ENCODE measurements at places on chromosomes 2 and 18.

GRCh38 chr2:147331790-147332419 lies 512.9 kb upstream of the ACVR2A start:
- DNase-seq, result no peak

GRCh38 chr2:152307863-152308262 lies 27.1 kb upstream of the FMNL2 start:
- no peak for DNase-seq

- peak; percentile 28 for DNase-seq
Measured at GRCh38 chr2:70728128-70728527, 39.9 kb downstream of the ADD2 start.

- no peak for DNase-seq
Measured at GRCh38 chr2:15058015-15058720, 425.7 kb downstream of the LRATD1 start.

DNA sequence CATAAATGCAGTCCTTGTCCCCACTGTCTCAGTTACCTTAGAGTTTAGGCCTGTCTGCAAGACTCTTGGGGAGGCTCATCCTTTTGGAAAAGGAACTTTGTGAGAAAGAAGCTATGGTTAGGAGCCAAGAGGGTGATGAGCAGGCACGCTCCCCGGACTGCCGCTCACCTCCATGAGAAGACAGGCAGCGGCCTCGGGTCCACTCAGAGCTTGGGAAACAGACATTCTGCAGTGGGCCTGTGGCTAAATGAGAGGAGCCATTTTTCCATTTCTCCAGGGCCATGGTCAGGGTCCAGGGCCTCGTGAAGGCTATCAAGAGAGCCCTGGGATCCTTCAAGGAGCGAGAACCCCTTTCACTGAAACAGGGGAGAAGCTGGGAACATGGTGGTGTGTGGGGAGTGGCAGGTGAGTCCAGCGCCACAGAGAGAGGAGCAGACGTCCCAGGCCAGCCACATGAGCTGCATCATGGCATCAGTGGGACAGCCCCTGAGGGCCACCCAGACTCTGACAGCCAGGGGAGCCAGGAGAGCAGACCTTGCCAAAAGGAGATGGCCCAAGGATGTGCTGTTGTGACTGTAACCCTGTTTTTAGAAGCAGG lies 4.0 kb upstream of the TEX51 start:
- no peak for DNase-seq

DNA sequence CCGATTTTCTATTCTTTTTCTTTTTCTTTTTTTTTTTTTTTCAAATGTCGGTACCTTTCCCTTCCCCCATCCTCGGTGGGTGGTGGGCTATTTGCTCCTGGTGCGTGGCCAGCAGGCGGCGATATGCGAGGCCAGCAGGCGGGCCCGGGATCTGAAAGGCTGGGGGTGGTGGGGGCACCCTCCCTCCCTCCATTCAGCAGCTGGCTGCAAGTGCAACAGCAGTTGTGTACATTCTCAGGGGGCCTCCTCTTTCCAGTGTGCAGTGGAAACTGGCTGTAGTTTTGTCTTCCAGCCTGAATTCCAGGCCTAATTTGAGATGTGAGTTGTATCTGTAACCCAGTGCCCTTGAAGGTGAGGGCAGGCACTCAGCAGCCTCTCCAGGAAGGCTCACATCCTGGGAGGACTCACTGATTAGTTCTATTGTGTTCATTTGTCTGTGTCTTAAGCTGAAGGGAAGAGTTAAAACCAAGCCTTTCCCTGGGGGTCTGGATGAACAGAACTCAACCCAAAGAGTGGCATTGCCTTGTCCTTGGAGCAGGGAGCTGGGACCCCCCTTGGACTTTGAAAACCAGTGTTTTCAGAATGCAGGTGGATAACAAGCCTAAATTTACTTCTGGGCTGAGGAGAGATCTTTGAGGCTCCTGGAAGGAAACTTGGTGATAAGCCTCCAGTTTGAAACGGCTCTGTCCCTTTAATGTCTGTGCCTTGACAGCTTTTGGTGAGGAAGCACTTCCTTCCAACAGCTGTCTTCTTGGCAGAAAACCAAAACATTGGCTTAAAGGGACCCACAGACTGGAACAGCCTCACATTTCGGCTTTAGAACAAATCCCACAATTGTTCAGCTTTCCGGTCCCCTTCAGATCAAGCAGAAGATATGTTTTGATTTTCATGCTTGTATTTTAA lies 3.3 kb downstream of the MYCN start:
- no peak for DNase-seq

DNA sequence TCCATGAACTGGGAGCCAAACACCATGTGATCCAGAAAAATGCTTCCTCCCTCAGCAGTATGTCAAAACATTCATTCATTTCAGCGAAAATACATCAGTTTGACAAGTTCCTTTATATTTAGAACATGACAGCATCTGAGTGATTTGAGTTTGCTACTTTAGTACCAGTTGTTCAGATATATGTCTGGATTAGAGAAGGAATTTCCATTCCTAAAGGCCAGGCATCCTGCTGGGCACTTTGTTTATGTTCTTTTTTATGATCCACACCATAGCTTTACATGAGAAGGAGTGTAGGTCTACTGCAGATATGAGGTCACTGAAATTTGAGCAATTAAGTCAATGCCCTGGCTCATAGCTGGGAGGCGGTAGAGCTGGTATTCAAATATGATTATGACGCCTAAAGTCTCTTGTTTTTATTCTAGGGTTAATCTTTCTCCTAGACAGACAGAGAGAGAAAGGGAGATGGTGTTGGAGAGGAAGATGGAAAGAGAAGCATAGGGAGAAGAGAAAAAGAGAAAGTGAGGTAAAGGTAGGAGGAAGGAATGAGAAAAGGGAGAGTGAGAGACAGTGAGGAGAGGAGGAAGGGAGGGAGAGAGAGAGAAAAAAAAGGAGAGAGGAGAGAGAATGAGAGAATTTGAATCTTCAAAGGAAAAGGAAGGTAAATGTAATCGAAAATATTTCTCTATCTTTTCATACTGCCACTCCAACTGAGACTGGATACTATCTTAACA lies 839.5 kb upstream of the FANCL start:
- DNase-seq, result no peak

- no peak for DNase-seq
Measured at GRCh38 chr2:86333378-86333777, 4.0 kb downstream of the REEP1 start.

GRCh38 chr2:28638102-28638501 lies 113.5 kb upstream of the PPP1CB start:
- DNase-seq, result no peak

DNA sequence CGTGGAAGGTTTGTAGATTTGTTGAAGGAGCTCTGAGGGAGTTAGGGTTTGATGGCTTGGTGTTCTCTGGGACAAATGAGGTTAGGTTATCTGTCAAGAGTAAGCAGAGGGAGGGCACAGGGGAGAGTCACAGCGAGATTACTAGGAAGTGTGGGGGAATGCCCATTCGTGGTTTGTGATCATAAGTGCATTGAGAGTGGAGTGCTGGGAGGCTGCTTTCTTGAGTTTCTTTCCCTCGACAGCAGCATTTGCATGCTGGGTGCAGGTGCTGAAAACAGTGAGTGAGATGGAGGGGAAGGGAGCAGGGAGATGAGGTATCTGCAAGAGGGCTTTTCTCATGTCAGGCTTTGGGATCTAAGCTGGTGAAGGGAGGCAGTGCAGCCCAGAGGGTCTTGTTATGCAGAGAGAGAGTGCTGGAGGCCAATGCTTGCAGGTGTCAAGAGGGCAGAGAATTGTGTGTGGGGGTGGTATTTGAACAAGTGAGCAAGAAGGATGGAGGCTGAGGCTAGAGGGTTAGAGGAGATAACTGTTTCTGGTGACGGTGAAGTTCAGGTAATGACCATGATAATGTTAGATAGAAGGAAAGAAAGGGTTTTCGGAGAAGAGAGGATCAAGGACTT lies 8.8 kb downstream of the RALB start:
- no peak for DNase-seq

GRCh38 chr2:106356291-106356690 lies 111.9 kb downstream of the RGPD3 start:
- DNase-seq, result no peak

DNA sequence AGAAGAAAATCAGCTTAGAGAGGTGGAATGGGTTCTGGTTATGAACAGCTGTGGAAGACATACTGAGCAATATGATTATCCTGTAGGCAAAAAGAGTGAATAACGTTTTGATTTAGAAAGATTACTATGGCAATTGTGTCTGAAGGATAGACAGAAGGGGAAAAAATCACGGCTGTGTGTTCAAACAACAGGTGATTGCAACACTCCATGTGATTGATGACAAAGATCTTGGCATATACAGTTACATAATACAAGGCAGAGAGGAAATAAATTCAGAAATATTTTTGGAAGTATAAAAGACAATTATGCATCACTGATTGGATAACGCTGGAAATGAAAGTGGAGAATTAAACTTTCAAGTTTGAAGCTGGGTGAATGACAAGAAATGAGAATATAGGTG lies 58.5 kb upstream of the KCNJ3 start:
- no peak for DNase-seq

GRCh38 chr2:195596840-195597239 lies 60.2 kb upstream of the SLC39A10 start:
- DNase-seq, result no peak

- DNase-seq, result peak; percentile 22
Measured at GRCh38 chr18:31248783-31249521, 69.0 kb upstream of the DSG1 start.

DNA sequence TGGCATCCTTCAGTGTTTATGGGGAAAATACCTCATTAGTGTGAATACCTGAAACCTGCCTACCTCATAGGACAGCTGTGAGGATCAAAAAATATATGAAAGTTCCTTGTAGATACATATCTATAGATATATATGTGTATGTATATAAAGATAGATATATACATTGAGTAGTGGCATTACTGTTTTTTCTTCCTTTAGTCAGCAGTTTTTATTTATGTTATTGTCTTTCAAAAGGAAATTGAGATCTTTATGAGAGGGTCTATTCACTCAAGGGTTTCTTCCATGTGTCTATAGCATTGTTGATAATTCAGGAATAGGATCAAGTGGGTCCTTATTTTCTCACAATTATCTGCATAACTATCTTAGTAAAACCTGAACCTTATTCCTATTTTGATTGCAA lies 6.6 kb downstream of the RMP24 start:
- no peak for DNase-seq

- DNase-seq, result peak; percentile 30
Measured at GRCh38 chr2:177799531-177799930, 273.0 kb downstream of the PDE11A start.

DNA sequence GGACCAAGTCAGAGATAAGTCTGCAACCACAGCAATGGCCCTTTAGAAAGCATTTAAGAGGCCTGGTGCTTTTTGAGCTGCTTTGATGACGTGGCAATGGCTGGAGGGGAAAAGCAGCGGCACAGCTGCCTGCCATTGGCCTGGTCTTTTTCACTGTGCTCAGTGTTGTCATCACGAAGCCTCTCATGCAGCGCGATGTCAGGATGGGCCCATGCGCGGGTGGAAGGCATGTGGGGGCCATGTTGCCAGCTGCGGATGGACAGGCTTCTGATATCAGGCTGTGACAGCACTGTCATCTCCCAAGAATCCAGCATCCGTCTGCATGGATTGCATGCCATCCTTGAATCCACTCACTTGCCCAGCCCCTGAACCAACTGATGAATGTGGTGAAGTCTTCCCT lies 204.5 kb downstream of the ACKR3 start:
- no peak for DNase-seq

GRCh38 chr2:26469092-26469710 lies 8.7 kb downstream of the OTOF start:
- peak; percentile 57 for DNase-seq

- DNase-seq, result no peak
Measured at GRCh38 chr2:95044601-95045000, 19.1 kb downstream of the MAL start.

DNA sequence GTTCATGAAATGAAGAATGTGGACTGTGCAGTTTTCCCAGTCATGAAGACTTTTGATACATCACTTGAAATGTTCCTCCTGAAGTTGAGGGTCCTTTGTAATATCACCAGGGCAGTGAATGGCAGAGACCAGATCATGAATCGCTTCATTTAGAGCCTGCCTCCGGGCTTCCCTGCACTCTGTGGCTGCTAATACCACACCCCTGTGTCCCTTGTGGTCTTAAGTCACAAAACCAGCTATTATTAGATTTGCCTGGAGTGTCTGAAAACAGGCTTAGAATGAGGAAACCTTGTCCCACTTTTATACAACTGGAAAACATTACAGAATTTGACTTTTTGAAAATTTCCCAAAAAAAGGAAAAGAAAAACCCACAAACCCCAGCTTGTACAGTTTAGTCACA lies 147.9 kb downstream of the MGAT5 start:
- DNase-seq, result no peak

GRCh38 chr2:42424033-42424432 lies 63.0 kb upstream of the COX7A2L start:
- no peak for DNase-seq

GRCh38 chr2:119753930-119754321 lies 5.8 kb upstream of the PTPN4 start:
- DNase-seq, result no peak

- no peak for DNase-seq
Measured at GRCh38 chr2:203987959-203988358, 51.4 kb downstream of the ICOS start.

- DNase-seq, result no peak
Measured at GRCh38 chr2:33927756-33928155, 328.7 kb upstream of the FAM98A start.

- no peak for DNase-seq
Measured at GRCh38 chr2:64140665-64141200, 3.5 kb downstream of the PELI1 start.

- peak; percentile 96 for DNase-seq
Measured at GRCh38 chr18:58314284-58314683, 270.3 kb downstream of the NEDD4L start.

DNA sequence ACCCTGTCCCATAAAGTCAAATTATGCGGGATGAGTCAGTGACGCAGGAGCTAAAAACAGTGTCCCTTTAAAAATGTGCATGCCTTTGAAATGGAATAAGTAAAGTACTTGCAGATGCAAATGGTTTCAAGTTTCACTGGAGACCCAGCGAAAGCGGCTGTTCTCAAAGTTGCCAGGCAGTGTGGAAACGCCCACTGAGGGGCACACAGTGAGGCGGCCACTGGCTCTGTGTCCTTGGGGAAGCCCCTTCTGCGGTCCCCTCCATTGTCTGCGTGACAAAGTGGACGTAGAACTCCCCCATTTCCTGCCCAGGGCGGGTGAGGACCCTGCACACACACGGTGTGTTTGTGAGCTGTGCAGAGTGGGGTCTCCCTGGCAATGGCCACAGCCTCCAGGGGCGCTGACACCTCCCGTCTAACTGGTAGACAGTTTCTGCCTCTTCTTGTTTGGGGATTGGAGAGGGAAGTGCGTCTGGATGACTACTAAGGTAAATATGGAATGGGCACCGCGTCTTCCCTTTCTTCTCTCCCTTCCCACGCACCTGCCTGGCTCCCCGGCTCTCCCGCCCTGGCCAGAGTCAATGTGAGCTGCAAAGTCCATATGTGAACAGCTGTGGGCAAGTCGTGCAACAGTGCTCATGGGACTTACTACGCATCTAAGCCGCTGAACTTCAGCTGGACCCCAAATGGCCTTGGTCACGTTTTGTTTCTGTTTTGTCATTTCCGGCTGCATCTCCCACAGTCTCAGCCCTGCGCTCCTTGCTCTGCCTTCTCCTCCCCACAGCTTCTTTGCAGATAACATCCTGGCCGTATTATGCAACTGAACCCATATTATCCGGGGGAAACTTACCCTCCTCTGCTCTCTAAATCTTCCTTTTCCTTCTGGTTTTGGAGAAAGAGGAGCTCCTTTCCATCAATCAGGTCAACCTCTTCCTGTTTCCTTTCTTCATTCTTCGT lies 33.7 kb upstream of the ZNF516 start:
- DNase-seq, result no peak

GRCh38 chr18:30280861-30281470 lies 761.6 kb downstream of the DSC3 start:
- peak; percentile 61 for DNase-seq

- DNase-seq, result no peak
Measured at GRCh38 chr2:126303113-126303512, 352.8 kb upstream of the GYPC start.

Measured in HT1080 (cell line).